Iris pigment epithelial cell (primary cell): ENCODE measurements at places on chromosomes 5 and 9.

DNA sequence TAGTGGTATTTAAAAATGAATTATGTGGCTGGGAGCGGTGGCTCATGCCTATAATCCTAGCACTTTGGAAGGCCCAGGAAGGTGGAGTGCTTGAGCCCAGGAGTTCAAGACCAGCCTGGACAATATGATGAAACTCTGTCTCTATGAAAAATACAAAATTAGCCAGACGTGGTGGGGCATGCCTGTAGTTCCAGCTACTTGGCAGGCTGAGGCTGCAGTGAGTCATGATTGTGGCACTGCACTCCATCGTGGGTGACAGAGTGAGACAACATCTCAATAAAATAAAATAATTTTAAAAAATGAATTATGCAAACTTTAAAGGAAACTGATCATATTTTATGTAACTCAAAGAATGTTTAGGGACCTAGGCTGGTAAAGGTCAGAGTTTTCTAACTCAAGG, 310.8 kb upstream of the DMRT1 start:
- DNase-seq, result peak; percentile 32

- DNase-seq, result no peak
These were observed 25.9 kb downstream of the BARX1 start for GRCh38 chr9:93929231-93929630.

GRCh38 chr5:122362361-122362760, 50.3 kb downstream of the SNCAIP start:
- no peak for DNase-seq

DNA sequence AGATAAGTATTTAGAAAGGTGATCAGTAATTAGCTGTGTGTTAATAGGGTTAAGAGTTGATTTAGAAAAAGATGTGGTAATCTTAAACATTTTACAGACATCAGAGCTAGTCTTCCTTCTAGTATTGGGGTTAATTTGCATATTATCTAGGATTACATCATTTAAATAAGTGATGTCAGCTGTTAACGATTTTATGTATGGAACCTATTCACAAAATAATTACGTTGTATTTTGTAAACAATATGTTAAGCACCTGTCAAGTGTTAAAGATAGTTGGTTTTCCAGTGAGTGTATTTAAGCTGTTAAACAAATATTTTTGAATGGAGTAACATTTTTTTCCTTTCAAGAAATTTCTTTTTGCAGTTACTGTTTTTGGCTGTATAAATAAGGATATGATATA, 2.2 kb downstream of the DCP2 start:
- DNase-seq, result no peak

- no peak for DNase-seq
These were observed 8.7 kb upstream of the SSBP2 start for GRCh38 chr5:81759632-81760005.

- DNase-seq, result no peak
These were observed 26.0 kb downstream of the TMEM174 start for GRCh38 chr5:73198833-73199592.
